ENCODE measurements at places on chromosomes 3 and 15.

GRCh38 chr3:119146578-119147375, 812 bp downstream of the TEX55 start:
- no peak for DNase-seq

- DNase-seq = no peak
These were observed 21.0 kb upstream of the PCSK6 start for GRCh38 chr15:101510212-101511197.

DNA sequence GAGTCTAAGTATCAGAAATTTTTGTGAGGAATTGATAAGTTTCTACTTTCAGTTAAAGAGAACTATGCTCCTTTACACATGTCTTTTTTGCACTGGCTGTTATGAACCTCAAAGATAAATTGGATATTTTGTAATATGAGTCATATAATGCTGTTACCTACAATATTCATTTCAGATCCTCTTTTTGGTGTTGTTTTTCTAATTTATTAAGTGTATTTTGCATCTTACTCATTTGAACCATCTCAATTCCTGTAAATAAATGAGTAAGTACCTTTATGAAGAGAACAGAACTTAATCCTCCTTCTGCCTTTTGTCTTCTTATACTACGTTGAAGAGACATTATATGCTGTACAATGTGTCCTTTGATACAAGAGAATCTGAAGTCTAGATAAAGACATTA, 74.4 kb downstream of the ZIC1 start:
- no peak for DNase-seq

GRCh38 chr15:85097250-85097649, 115.6 kb downstream of the PDE8A start:
- no peak for DNase-seq

- DNase-seq = peak; percentile 25
These were observed 13.4 kb downstream of the RTP1 start for GRCh38 chr3:187210545-187211327.

DNA sequence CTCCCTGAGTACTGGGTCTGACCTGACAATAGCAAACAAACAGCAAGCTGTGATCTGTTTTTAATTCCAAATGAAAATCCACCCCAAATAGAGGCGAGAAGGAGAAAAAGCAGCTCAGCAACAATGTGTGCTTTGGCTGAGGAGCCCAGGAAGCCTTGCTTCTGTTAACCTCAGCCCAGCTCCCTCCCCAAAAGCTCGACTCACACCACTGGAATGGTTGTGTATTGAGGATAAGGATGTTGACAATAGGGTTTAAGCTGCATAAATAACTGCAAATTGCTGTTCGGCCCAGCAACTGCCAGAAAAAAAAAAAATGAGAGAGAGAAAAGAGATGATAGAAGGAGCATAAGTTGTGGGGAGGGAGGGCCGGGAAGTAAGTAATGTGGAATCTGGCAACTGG, 104.0 kb upstream of the TBC1D5 start:
- DNase-seq = no peak

GRCh38 chr3:10160346-10160745, 4.4 kb upstream of the IRAK2 start:
- no peak for DNase-seq

- DNase-seq = no peak
These were observed 6.7 kb upstream of the ZFAND6 start for GRCh38 chr15:80052597-80053304.

DNA sequence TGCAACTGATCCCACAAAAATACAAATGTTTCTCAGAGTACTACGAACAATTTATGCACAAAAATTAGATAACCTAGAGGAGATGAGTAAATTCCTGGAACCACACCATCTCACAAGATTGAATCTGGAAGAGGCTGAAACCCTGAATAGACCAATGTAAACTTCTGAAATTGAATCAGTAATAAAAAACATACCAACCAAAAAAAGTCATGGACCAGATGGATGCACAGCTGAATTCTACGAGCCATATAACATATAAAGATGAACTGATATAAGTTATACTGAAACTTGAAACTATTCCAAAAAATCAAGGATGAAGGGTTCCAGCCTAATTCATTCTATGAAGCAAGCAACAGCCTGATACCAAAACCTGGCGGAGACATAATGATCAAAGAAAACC, 336.3 kb downstream of the PYDC2 start:
- no peak for DNase-seq

DNA sequence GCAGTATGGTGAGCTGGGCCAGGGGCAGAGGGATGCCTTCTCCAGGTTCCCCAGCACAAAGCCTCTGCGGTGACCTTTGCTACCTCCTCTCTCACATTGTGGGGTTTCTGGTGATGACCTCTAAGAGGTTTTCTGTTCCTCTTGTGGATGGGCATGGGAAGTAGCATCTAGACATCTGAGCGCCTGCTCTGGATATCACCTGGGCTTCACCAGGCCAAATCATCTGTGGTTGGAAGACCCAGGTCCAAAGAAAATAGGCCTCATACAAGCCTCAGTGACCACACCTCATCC, 7.0 kb downstream of the APEH start:
- DNase-seq = no peak

- DNase-seq = no peak
These were observed 84.3 kb upstream of the ABI3BP start for GRCh38 chr3:101077361-101078011.

GRCh38 chr15:52436981-52437380, 91.7 kb downstream of the MYO5A start:
- DNase-seq = no peak

GRCh38 chr3:94927175-94927574, 864.3 kb downstream of the NSUN3 start:
- no peak for DNase-seq

- no peak for DNase-seq
These were observed 257.5 kb downstream of the ZNF621 start for GRCh38 chr3:40782111-40782721.

- DNase-seq = no peak
These were observed 11.2 kb upstream of the ATP11B start for GRCh38 chr3:182782149-182782548.

GRCh38 chr3:116512281-116512680, 67.0 kb upstream of the LSAMP start:
- no peak for DNase-seq

- peak; percentile 9 for DNase-seq
These were observed 6.6 kb downstream of the MAP2K5 start for GRCh38 chr15:67548862-67549651.

- no peak for DNase-seq
These were observed 26.2 kb downstream of the CRTAP start for GRCh38 chr3:33139996-33140395.

- DNase-seq = no peak
These were observed 27.2 kb downstream of the IQSEC1 start for GRCh38 chr3:13045904-13046568.

- no peak for DNase-seq
These were observed 21.2 kb upstream of the SUCNR1 start for GRCh38 chr3:151852074-151852811.

- peak; percentile 57 for DNase-seq
These were observed 156.2 kb downstream of the NLGN1 start for GRCh38 chr3:173553635-173554280.

DNA sequence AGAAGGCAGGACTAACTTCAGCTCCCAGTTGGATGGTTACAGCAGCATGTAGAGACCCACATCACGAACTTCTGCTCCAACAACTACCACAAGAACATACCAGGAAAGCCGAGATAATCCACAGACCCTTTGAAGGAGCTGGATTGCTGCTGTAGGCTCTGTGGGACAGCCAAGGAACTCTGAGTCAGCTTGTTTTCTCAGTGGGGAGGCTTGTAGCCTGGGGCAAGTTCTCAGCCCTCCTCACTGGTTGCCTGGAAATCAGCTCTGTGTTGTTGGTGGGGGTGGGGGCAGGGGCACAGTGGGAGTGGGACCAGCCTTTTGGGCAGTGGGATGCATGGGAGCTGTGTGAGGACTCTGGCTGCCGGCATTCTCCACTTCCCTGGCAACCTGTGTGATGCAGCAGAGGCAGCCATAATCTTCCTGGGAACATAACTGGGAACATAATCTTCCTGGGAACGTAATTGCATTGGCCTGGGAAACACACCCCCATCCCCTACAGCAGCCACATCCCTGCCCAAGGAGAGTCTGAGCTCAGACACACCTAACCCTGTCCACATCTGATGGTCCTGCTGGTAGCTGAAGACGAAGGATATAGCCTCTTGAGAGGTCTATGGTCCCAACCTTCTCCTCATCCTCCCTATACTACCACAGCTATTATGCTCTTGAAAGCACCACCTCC, 153.1 kb downstream of the PEAK1 start:
- DNase-seq = peak; percentile 69

DNA sequence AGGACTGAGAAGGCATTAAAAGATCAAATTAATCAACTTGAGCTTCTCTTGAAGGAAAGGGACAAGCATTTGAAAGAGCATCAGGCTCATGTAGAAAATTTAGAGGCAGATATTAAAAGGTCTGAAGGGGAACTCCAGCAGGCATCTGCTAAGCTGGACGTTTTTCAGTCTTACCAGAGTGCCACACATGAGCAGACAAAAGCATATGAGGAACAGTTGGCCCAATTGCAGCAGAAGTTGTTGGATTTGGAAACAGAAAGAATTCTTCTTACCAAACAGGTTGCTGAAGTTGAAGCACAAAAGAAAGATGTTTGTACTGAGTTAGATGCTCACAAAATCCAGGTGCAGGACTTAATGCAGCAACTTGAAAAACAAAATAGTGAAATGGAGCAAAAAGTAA, 149.7 kb upstream of the LRRFIP2 start:
- no peak for DNase-seq

DNA sequence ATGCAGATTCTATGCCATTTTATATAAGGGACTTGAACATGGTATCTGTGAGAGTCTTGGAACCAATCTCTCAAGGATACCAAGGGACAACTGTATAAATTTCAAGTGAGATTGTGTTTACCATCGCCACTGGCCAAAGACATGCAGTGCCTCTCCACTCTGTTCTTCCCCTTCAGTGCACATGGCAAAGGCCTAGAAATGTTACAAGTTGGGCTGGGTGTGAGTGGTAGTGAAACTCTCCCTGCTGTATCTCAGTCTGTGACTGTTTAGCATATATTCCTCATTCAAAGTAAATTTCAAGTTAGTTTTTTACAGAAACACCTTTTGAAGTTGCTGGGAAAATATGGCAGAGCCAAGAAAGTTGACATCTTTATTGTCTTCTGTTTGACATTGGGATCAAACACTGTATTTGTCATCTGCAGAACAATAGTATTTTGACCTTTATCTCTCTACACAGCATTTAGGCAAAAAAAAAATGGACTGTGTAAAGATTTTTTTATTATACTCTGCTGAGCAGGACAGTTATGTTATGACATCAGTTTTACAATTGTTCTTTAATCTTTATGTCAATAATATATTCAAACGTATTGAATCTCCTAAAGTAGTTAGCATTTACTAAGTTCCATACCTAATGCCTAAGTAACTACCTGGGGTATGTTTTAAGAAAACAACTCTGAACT, 101.4 kb downstream of the CCNL1 start:
- DNase-seq = no peak

DNA sequence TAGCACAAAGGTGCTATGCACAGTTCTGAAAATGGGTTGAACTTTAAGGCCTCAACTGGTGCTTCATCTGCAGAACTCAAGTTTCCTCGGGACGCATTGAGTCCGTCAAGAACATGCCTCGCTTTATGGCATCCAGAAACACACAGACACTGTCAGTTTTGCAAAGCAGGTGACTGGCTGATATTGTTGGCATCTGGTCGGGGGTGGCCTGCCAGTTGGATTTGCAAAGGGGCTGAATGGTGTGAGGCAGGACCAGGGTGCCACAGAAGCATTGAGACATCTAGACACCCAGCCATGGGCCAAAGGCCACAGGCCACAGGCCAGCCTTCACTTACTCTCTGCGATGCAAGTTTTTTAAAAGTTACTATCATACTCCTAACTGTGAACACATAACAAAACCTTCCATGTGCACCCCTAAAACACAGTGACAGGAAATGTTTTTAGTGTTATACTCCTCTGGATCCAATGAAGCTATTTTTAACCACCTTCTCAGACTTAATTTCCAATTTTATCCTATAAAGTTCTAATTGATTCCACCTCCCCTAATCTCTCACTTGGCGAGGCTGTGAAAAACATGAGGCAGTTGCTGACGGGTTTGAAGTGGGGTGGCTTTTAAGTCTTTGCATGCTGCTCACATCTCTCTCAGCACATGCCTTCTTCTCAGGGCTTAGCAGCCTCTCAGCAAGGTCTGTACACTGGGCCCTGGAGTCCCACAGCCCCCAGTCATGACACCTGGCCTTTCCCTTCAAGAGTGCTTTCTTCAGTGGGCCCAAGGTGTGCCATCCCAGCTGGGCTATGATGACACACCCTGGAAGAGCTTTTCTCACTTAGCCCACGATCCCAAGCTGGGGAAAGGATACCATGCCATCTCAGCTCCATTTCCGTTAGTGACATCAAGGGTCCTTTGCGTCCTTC, 38.5 kb upstream of the DUSP7 start:
- DNase-seq = no peak
